ENCODE measurements at places on chromosomes 2 and 18. TPM values are rescaled to one million over a fixed set of nuclear protein-coding genes. Genes with fewer than 3 reads are reported as not detected.

COL5A2 gene
- 1.6 TPM for total RNA-seq

- no peak for DNase-seq
These were observed 66.4 kb downstream of the OSR1 start for GRCh38 chr2:19292007-19292406.

DNA sequence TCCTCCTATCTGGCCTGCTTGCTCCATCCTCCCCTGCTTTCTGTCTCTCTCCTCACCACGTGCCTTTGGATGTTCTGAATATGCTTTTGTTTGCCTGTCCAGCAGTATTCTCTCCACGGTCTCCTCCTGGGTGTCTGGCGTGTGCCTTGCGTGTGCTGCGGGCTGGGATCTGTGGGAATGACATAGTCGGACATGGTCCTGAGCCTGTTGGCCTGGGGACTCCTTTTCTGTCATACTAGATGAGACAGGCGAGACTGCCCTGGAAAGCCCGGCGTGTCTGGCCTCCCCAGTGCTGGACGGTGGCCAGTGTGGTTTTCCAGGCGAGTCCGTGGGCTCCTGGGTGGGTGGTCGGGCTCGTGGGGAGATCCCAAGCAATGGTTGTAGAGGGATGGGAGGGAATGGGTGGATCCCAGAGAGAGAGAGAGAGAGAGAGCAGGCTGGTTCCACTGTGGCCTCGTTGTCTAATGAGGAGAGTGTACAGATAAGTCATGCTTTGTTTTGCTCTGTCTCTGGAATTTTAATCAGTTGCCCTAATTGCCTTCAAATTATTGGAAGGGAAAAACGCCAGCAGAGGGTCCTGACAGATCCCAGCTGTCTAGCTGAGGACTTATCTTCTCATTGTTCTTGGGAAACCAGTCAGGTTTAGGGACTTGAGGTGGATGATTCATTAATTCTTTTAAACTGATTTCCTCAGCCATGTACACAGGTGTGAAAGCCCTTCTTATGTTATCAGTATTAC lies 58.3 kb downstream of the HPCAL1 start:
- no peak for DNase-seq

DNA sequence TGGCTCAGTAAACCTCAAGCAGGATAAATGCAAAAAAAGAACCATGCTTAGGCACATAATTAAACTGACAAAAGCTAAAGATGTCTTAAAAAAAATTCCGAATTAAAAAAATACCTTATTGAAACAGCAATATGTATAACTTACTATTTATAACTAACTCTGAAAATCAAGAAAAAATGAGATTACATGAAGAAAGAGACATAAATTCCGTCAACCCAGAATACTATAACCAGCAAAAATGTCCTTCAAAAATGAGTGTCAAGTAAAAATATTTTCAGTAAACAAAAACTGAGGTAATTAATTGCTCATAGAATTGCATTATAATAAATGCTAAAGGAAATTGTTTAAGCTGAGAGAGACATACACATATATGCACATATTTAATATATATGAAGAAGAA lies 474.5 kb upstream of the SYT4 start:
- DNase-seq, result no peak

GRCh38 chr2:119385466-119385865 lies 18.7 kb downstream of the DBI start:
- DNase-seq, result no peak

DNA sequence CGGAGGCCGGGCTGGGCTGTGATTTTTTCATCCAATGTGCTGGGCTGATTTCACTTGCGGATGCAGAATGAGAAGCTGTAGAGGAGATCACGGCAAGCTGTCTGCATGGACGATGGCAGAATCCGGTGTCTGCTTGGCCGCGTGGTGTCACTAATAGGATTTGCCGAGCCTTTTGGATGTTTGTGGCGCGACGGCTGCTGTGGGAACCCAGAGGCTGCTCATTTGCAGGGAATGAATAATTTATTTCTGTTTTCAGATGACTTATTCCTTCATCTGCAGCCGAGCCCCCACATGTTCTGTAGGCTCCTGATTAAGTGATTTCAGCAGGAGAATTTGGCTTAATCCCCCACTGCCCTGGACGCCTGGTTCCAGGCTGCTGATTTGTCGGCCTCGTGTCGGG lies 62.6 kb downstream of the ODC1 start:
- no peak for DNase-seq

DNA sequence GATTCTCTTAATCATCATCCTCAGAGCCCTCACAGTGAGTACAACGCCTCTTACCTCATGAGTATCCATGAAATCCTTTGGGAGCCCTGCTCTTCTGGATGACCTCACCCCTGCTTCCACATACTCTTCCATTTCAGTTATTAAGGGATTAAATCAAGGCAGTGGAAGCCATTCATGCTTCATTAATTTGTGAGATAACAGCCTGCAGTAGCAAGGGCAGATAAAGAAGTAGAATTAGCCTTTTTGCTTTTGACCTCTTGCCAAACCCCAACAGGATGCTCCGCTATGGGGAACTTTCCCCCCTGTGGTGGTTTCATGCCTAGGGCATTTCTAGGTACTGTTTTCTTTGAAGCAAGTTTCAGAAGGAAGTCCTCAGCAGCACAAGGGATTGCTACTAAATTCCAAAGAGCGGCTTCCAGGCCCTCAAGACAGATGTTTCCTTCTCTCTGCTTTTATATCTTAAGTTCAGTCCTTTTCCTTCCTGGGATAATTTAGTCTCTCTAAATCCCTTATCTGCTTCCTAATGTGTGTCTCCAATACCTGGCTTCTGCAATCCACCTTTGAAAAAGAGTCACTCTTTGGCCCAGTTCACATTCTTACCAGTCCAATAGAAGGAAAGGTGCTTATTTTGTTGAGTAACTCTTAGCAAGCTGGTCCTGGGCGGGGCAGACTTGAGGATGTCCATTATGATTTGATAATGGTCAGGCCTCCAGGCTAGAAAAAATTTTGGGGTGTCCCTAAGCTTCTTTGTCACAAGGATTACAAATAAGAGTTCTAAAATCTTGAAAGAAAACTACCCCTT lies 76.9 kb downstream of the MYO1B start:
- no peak for DNase-seq

DNA sequence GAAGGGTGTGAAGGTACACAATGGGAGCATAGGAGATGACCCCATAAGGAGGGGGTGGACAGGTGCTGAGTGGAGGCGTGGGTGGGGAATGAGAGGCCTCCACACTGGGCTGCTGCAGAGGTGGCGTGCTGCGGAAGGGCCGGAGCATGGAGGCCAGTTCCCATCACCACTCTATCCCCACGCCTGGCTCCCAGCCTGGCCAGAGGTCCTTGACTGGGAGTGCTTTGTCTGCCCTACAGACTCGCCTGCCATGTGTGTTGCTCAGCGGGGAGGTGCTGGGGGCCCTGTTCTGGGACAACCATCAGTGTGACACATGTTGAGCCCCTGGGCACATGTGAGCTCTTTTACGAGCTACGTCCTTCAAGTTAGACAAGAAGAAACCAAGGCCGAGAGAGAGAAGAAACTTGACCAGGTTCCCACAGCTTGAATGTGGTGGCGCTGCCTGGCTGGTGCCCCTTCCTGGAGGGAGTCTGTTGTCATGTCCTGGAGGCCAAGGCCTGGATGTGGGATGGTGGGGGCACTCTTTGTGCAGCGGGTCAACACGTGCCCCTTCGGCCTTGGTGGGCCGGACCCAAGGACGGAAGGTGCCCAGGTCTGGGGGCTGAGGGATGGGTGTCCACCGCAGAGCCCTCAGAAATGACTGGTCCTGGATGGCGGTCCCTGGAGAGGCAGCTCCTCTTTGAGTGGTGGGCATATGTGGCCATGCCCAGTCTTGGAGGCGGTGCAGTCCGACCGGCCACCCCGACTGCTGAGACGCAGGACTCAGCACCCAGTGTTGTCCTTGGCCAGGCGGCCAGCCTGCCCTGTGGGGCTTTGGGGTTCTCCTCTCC lies 1.2 kb upstream of the INPP5D start:
- DNase-seq, result no peak

Measured in HepG2 (cell line).